ENCODE measurements at places on chromosomes 12 and 14. TPM values are rescaled to one million over a fixed set of nuclear protein-coding genes. Genes with fewer than 3 reads are reported as not detected.

- DNase-seq = no peak
Observed at GRCh38 chr14:77271113-77271710, at the start of gene NGB. Gene NGB, minus strand, starts transcription at chr14:77271206. Its CDS starts 269 bp downstream, at chr14:77270937.

ARL6IP4 gene
- 168 TPM for total RNA-seq

DNA sequence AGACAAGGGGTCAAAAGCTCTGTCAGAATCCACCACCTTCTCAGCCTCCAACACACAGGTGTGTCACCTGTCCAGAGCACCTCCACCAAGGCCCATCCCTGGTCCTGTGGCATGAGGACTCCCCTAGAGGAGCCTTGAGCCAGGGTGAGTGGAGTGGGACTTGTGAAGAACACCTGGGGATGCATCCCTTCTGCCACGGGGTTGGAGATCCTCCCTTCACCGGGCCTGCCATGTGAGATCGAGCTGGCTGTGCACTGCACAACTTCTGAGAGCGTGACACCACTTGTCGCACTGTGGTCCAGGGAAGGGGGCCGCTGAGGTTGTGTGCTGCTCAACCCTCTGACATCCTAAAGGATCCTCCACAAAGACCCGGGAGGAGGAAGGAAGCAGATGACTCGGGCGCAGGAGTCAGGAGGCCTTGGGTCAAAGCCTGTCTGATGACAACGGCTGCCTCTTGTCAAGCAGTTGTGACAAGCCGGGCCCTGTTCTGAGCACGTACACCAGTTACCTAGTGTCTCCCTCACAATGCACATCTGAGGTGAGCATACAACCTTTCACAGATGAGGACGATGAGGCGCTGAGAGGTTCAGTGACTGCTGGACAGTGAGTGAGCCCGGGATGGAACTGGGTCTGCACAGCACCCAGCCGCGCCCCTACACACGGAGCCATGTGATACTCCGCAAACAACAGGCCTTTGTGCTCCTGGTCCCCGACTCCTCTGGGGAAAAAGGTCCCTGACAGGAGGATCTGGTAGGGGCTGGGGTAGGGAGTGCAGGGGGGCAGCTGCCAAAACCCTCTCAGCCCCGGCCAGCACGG is 35.6 kb downstream of the CHGA start:
- DNase-seq = no peak

GRCh38 chr14:97021001-97021400 is 223.8 kb downstream of the VRK1 start:
- DNase-seq = no peak

DNA sequence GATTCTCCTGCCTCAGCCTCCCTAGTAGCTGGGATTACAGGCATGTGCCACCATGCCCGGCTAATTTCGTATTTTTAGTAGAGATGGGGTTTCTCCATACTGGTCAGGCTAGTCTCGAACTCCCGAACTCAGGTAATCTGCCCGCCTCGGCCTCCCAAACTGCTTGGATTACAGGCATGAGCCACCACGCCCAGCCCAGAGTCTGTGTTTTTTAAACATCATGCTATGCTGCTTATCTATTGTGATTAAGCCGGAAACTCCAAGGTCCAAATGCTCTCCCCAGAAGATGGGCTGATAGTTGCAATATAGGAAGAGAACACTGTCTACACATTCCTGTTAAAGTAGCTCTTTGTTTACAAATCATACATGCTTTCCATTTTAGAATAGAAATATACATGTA is 30.5 kb upstream of the MAX start:
- DNase-seq = no peak

C12orf60 gene
- 2.0 TPM for total RNA-seq

- no peak for DNase-seq
Observed at GRCh38 chr14:51400139-51400538, 160.1 kb downstream of the TMX1 start.

DNA sequence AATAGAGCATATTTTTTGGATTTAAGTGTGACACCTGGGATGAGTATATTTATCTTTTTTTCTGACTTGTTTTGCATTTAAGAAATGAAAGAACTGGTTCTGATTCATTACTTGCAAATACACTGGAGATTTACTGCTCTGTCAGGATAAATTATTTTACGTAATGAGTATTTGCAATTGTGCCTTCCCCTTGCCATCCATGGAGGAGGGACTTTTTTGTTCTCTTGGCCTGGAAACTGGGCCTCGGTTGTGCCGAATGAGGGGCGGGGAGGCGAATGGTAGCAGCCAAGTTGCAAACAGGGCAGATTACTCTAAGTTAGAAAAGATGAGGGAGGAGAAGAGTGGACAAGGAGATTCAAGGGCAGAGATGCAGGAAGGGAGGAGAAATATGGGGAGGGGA is 308.7 kb downstream of the ATP23 start:
- DNase-seq = no peak

SYCP3 gene
- total RNA-seq = 0.25 TPM

- DNase-seq = no peak
Observed at GRCh38 chr12:25692115-25693035, 139.3 kb upstream of the LMNTD1 start.

DNA sequence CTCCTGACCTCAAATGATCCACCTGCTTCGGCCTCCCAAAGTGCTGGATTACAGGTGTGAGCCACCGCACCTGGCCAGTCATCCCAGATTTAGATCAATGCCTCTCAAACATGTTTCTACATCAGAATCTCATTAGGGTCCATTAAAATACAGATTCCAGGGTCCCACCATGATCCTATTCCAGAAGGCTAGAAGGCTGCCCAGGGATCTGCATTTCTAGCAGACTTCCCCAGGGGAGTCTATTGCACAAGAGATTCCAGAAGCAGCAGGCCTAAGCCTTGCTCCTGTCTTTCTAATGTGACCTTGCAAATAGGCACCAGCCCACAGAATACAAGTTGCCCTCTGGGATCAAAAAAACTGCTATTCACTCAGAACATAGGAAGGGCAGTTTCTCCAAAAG is 81.5 kb downstream of the SCARB1 start:
- DNase-seq = no peak

DNA sequence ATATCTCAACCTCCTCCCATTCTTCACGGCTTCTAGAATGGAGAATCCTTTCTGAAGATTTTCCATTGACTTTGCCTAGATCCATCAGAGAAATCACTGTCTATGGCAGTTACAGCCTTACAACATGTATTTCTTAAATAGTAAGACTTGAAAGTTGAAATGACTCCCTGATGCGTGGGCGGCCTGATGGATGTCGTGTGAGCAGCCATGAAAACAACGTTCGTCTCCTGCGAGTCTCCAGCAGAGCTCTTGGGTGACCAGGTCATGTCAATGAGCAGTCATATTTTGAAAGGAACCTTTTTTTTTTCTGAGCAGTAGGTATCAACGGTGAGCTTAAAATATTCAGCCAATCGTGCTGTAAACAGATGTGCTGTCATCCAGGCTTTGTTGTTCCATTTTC is 139.9 kb upstream of the C14orf180 start:
- no peak for DNase-seq

DNA sequence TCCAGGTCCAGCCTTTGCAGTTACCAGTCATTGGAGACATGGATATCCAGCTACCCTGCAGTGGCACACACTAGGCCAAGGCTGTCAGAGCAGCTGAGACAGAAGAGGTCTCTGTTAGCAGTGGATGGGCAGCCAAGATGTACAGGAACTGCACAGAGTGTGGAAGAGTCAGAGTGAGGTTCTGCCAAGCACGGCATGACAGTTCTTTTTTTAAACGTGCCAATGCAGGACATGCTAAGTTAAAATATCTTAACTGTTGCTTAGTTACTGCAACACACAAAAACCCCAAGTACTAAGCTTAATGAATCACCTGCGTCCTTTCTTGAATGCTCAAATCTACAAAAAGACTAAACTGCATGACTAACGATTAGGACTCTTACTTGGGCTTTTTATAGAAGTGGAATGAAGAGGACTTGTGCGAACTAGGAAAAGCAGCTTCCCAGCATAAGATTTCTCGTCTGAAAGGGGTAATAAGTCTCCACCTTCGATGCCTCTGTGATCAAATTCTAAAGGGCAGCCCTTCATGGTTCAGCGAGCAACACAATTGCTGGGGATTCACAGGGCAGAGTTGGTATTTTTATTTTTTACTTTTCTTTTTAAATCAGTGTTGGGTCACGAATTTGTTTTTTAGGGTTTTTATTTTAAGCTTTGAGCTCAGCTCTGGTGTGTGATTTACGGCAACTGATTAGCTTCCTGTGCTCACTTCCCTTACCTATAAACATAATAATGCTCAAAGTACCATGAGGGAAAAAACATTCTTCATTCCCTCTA is 20.6 kb downstream of the MAPK1IP1L start:
- no peak for DNase-seq

GRCh38 chr14:67429510-67430205 is 17.7 kb upstream of the PLEK2 start:
- DNase-seq = no peak

FAM222A gene
- 3.7 TPM for total RNA-seq

DNA sequence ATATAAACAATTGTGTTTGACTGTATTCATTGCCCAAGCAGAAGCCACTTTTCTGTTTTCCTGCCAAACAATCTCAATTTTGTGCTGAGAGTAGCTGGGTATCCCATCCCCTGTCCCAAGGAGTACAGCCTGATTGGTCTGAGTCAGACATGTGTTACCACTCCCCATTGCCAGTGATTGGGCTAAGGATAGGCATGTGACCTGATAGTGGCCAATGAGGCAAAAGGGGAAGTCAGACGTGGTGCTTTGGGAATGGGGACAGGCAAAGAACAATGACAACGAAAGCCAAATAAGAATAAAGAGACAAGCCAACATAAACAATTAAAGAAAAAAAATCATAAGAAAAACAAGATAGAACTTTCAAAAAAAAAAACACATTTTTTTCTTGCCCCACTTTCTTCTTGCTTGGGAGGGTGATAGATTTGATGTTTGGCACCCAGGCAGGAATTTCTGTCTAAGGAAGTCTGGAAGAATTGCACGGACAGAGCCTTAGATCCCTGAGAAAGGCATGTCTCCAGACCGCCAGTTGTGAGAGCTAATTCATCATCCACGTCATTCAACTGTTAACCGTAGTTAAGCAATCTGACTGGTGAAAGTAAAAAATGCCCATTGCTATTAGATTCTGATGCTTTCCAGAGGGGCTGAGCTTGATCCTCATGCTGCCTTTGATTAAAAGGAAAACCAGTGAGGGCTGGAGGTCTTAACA is 626.6 kb upstream of the TMEM132C start:
- no peak for DNase-seq

NKX2-1 gene
- not detected for total RNA-seq

DNA sequence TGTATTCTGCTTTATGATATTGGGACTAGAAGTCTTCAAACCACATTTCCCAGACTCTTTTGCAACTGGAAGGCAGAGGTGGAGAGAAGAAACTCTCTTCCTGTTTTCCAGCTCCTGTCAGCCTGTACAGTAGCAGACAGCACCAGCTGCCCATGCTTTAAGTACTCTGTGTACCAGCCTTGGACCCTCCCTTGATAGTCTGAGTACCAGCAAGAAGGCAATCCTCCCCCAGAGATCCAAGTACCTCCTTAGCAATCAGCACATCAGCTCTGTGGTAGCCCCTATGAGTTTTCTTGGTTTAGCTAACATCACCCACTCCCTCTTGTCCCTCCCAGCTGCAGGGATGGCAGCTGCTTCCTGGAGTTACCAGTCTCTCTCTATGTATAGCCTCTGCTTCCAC is 56.3 kb downstream of the STXBP6 start:
- DNase-seq = no peak

GRCh38 chr12:43842259-43842658 is 6.4 kb downstream of the TMEM117 start:
- DNase-seq = no peak

SLC38A6 gene
- 16.6 TPM for total RNA-seq

- DNase-seq = no peak
Observed at GRCh38 chr12:43776498-43776897, 17.7 kb downstream of the IRAK4 start.

- DNase-seq = no peak
Observed at GRCh38 chr12:22668441-22668840, 43.5 kb downstream of the ETNK1 start.

DLK1 gene
- not detected for total RNA-seq

DNA sequence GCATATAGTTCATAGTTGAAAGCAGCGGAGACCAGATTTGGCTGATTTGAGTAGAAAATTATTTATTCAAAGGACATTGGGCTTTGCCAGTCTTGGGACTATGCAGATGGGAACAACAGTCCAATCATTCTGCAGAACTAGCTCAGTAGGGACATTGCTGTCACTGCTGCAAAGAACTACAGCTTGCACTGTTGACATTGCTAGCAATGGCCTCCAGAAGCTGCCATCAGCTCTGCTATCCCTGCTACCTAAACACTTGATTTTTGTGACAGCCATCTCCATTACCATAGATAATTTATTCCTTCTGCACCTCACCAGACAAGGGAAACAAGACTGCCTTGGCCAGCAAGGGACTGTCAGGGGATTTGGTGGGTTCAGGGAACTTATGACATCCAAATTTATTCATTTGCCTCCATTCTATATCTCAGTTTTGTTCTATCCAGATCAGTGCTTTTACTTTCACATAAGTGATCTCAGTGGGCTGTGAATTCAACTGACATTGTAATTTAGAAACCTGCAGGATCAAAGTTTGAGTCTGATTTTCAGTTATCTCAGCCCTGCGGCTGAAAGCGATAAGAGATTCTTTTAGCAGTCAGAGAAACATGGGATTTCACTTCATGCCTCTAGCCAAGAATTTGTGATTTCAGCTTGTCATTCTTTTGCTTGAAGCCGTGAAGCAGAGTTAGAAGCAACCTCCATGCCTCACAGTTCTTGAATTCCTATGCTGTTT is 136.7 kb upstream of the FBXO33 start:
- no peak for DNase-seq

GRCh38 chr14:63012171-63012570 is 33.1 kb downstream of the KCNH5 start:
- DNase-seq = no peak

DNA sequence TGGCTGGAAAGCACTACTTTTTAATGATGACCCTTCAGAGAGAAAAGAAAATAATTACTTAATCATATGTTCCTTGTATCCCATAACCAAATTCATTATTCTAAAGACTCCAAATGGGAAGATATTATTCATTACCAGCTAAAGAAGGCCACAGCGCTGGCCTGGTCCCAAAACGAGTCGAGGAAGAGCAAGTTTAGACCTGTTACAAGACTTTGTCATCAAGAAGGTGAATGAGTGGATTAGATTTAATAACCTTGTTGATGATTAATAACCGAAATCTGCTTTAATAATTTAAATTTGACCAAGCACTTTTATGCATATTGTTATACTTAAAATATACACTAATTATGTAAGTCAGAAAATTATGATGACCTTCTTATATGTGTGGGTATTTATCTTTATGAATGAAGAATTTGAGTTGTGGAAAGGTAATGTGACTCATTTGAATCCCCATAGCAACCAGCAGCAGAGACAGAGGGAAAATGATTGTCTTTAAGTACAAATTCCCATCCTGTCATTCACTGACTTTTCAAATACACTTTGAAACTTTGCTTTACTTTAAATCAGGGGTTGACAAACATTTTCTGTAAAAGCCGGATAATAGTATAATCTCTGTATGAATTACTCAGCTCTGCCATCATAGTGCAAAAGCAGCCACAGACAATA is 200.3 kb upstream of the NPAS3 start:
- DNase-seq = no peak

DNA sequence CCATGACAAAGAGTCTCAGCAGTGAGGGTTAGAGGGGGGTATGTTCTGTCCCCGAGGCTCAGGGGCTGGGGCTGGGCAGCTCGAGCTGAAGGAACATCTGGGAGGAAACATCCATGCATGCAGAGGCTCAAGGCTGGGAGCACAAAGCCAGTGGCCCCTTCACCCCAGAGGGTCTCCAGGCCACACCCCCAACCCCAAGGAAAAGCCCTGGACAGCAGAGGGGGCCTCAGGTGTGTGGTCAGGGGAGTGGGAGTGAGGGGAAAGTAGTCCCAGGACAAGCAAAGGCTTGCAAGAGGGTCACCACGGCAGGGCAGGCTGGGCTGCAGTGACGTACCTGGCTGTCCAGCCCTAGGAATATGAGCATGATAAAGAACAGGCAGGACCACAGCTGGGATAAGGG is 17.5 kb downstream of the SLC6A12 start:
- DNase-seq = no peak

MAP1LC3B2 gene
- total RNA-seq = 2.1 TPM

Measured in kidney (tissue), 22 donors.